Cardiac septum (tissue), 1 donor: ENCODE measurements at places on chromosomes 3 and 15. TPM values are rescaled to one million over a fixed set of nuclear protein-coding genes. Genes with fewer than 3 reads are reported as not detected.

Gene HGD
- 0.73 TPM for total RNA-seq

Gene PLA1A
- total RNA-seq, result 2.0 TPM

Gene CCDC33
- total RNA-seq, result not detected

Gene PAQR9
- total RNA-seq, result 10.7 TPM

Gene CACNA2D3
- total RNA-seq, result 11.3 TPM

Gene PLAAT1
- total RNA-seq, result 9.2 TPM

Gene RTP1
- total RNA-seq, result not detected

Gene LXN
- total RNA-seq, result 3.8 TPM

Gene HIGD2B
- not detected for total RNA-seq
